ENCODE measurements at places on chromosomes 6 and 20.
A peak's percentile ranks its signal among the peaks of the same experiment; 100 is the strongest.

GRCh38 chr20:48076247-48076646, 291.0 kb upstream of the SULF2 start:
- DNase-seq: no peak

- DNase-seq: peak; percentile 79
These were observed 11.5 kb upstream of the CCDC170 start for GRCh38 chr6:151482290-151482689.

DNA sequence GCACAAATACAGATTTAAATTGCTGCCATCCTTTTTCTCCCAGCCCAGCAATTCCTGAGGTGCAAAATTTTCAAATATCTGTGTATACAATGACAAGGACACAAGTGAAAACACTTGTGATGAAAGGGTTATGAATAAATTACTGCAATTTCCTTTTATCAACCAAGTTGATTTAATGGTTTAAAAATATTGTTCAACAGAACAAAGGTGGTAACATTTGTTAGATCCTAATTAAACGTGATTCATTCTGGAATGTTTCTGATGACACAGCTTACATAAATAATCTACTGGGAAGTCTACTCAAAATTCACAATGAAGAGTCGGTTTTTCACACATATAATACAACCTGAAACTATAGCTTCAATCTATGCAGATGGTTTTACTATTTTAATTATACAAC, 17.1 kb downstream of the B4GALT5 start:
- DNase-seq: no peak

DNA sequence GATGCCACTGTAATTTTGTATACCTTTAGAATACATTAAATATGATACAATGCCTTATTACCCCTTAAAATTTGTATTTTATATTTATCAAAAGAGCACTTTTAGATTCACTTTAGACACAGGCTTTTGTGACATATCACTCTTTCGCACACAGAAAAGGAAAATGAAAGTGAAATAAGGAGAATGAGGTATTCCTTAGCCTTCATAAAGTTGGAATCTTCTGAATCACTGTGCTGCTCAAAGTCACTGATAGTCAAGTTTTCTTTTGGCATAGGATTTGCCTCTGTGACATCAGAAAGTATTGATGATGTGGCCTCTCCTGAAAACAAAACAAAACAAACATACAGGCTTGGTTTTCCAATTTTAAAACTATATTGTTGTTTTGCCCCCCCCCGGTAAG, 1097.1 kb downstream of the KIF16B start:
- no peak for DNase-seq

DNA sequence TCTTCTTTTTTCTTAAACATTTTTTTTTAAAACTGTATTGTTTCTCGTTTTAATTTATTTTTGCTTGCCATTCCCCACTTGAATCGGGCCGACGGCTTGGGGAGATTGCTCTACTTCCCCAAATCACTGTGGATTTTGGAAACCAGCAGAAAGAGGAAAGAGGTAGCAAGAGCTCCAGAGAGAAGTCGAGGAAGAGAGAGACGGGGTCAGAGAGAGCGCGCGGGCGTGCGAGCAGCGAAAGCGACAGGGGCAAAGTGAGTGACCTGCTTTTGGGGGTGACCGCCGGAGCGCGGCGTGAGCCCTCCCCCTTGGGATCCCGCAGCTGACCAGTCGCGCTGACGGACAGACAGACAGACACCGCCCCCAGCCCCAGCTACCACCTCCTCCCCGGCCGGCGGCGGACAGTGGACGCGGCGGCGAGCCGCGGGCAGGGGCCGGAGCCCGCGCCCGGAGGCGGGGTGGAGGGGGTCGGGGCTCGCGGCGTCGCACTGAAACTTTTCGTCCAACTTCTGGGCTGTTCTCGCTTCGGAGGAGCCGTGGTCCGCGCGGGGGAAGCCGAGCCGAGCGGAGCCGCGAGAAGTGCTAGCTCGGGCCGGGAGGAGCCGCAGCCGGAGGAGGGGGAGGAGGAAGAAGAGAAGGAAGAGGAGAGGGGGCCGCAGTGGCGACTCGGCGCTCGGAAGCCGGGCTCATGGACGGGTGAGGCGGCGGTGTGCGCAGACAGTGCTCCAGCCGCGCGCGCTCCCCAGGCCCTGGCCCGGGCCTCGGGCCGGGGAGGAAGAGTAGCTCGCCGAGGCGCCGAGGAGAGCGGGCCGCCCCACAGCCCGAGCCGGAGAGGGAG, 580 bp downstream of the VEGFA start:
- peak; percentile 97 for DNase-seq

- peak; percentile 78 for DNase-seq
These were observed 1.3 kb downstream of the ATRN start for GRCh38 chr20:3472105-3472504.

DNA sequence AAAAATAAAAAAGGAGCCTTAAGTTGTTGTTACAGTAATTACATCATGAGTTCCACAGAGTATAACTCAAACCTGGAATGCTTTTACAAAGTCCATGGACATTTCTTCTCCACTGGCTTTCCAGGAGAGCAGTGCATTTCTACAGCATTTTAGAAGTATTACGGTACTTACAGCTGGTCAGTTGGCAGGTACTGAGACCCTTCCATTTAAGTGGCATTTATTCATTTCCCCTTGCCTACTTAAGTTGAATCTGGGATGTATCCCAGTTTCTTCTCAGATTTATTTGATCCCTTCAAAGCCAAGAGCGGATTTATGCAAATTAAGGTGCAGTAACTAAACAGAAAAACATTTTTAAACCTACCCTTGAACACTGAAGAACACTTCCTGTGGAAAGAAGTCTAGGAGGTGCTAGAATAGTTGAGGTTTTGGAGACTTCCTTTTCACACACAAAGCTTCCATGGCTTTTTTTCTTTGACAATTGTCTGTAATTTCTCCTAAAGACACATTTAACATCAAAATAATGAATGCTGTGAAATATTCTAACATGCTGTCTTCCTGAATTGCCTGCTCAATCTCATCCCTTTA, 3.4 kb downstream of the PRDM13 start:
- no peak for DNase-seq

- DNase-seq: peak; percentile 75
These were observed 177.9 kb upstream of the ZNF184 start for GRCh38 chr6:27650620-27651370.

- DNase-seq: no peak
These were observed 7.4 kb downstream of the ADGRF5 start for GRCh38 chr6:46914279-46914810.

- DNase-seq: no peak
These were observed 105.5 kb downstream of the DHX35 start for GRCh38 chr20:39067526-39068216.

DNA sequence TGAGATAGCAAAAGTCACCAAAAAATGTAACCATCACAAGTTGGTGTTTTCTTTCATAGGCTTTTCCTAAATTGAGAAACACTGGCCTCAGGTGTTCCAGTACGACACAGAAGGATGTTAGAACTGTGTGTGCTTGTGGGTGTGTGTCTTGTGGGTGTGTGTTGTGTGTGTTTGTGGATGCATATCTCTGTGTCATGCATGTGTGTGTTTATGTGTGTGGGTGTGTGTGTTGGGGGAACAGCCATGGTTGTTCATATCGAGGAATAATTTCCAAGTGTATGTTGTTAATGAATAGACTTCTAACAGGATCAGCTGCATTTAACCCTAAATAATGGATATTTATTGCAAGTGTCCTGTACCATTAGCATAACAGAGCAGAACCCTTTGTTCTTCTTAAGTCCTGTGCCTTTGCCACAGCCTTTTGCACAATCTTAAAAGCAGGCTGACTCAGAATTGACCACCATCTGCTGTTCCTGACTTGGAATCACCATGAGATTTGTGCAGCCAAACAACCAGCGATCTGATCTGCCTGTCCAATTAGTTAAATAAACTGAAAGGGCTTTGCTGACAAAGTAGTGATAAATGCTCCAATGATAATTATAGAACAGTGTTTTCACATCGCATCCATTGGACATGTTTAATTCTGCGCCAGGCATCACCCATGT, 7.6 kb downstream of the CD93 start:
- DNase-seq: no peak

DNA sequence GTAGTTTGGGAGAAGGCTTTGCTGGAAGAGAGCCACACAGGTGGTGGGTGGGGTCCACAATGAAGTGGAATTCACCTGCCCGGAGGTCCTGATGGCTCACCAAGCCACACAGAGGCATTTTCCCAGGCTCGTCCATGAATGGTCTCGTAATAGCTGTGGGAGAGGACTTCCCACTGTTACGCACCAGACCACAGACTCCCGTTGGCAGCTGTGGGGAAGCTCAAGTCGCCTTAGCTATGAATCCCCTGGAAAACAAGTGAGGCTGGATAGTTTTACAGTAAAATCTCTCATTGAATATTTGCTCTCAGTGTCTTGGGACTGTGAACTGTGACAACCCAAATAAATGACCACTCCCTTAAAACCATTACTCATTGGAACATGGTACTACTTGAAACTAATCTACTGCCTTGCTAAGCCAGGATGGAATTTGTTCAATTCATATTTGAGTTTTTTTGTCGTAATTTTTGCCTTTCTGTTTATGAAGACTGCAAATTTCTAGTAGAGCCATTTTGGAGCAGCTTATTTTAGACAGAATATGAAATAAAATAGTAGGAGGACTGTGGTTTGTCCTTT, 79.4 kb downstream of the JAG1 start:
- no peak for DNase-seq

GRCh38 chr20:38034108-38034649, 633 bp downstream of the RPRD1B start:
- DNase-seq: peak; percentile 44

- peak; percentile 3 for DNase-seq
These were observed 478.7 kb downstream of the MEI4 start for GRCh38 chr6:78131521-78131920.

DNA sequence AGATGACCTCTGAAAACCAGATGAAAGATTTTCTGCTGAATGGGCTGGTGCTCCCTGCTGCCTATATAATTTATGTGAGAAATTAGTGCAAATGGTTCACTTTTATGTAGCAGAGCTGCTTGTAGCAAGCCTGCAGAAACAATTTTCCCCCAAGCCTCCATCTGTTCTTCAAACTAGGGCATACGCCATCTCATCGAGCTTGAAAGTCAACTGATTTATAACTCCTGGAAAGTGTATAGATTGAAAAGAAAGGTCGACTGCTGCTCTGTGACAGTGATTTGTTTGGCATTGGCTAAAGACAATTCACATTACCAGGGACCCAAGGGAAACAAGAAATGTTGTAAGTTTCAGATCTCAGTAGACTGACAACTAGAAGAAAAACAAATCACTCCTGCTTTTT, 93.3 kb downstream of the PACRG start:
- no peak for DNase-seq

GRCh38 chr6:152554851-152555250, 82.3 kb downstream of the SYNE1 start:
- DNase-seq: no peak

DNA sequence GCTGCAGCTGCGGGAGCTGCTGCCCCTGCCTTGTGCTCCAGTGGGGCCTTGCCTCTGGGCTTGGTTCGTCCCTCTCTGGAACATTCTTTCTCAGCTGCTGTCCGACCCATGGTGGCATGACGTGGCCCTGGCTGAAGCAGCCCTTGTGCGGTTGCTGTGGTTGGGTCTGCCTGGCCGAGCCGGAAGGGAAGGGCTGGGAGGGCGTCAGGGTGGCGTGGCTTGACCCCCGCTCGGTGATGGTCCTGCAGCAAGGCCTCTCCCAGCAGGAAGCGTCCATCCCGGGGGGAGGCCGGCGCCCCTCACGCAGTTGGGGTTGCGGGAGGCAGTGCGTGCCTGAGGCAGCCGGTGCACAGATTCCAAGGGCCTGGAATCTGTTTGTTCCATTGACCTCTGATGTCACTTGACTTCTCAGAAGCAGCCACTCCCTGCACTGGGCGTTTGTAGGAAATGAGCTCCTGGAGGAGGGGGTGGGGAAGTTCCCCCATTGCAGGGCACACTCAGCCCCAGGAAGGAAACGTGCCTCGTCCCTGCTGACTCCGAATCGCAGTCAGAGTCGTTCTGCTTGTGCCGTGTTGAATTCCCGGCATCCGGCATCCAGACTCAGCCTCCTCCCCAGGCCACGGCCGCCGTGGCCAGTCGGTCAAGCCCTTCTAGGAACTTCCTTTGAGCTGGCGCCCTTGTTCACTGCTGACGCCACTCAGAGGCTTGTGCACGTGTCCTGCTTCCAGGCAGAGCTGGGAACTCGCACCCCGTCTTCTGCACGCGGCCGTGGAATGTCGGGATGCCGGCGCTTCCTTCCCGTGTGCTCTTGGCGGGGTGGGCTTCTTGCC, 9.7 kb upstream of the TNFRSF6B start:
- DNase-seq: peak; percentile 99

DNA sequence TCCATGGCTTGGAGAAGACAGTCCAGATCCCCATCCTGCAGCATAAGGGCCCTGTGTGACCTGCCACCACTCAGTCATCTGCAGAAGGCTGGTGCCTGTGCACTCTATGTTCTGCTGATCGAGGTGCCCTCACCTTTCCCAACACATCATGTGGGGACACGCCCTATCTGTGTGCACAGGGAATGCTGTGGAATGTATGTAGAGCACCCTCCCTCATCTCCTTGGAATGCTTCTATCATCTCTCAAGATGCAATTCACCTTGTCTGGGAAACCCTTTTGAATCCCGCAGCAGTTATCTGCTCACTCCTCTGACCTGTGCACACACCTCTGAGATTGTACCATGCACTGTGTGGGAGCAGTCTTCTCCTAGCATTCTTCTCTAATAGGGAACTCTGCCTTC, 207.2 kb upstream of the SSTR4 start:
- DNase-seq: no peak

- no peak for DNase-seq
These were observed 203.8 kb upstream of the PCSK2 start for GRCh38 chr20:17023036-17023435.

DNA sequence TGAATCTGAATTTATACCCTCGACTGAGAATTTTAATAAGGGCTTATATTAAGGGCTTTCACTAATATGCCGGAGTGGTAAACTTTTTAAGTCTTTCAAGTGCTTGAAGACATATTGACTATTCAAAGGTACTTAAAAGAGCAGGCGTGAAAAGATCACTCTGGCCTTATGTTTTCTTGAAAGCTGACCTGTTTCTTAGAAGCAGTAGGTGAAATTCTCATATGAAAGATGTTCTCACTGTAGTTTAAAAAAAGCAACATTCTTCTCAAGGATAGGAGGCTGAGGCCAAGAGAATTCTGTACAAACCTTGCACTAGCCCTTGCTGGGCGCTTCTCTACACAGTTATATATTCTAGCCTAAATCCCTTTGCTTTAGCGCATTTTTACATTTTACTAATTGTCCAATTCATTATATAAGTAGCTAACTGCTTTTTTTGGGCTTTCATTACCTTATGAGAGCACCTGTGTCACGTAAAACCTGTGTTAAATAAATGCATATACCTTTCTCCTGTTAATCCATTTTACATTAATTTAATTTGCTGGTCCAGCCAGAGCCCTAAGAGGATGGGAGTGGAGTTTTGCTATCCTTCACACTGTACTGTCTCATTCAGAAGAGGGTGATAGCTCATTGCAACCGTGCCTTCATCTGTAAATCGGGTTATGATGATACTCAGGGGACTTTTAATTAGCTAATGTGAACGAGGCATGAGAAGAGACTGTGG, 59.6 kb upstream of the HFE start:
- DNase-seq: no peak

Measured in osteoblast (primary cell).